ENCODE measurements at places on chromosomes 2 and 18.

DNA sequence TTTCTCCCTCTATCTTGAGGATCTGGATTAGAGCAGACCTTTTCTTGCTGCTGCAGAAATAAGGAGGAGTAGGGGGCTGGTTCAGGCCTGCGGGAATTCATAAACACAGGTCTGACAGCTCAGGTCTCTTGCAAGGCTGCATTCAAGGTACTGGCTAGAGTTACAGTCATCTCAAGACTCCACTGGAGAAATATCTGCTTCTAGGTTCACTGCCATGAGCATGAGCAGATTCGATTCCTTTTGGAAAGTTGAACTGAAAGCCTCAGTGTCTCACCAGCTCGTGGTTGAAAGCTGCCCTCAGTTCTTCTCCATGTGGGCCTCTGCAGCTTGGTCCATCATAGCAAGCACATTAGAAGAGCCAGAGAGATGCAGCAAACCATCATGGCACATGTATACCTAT is 124.4 kb upstream of the SETBP1 start:
- DNase-seq, result no peak

DNA sequence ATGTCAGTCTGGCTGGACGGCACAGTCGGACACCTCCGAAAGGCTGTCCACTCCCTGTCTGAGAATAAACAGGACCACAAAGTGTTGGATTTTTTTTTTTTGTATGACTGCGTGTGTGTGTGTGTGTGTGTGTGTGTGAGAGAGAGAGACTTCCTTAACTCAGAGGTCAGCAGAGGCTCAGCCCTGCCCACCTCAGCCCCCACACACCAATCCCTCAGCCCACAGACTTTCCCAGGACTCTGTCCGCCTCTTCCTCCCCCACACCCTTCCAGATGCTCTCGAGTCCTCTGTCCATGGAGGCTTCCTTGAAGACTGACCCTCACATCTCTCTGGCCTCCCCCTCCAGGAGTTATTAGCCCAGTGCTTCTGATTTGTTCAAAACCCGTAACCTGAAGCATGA is 147.3 kb downstream of the BCL11A start:
- DNase-seq, result no peak

GRCh38 chr2:42510191-42510590 is 16.4 kb upstream of the KCNG3 start:
- DNase-seq, result no peak

DNA sequence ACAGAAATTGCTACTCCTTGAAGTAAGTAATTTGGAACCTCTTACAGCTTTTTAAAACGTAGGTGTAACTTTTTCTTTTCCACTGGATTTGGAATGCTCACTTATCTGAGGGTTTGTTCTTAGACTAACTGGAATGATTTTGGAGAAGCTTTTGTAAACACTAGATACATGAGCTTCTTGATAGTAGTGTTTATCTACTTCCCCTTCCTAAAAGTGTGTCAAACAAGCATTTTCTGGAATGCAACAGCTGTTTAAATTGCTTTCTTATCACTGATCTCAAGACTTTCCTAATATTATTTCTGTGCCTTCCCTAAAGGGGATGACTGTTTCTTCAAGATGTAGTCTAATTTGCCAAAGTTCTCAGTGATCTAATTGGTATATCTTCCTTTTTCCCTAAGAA is 282.6 kb downstream of the CCDC178 start:
- no peak for DNase-seq
